Effector memory CD4-positive, alpha-beta T cell (primary cell): ENCODE measurements at places on chromosomes 2 and 18.
A peak's percentile ranks its signal among the peaks of the same experiment; 100 is the strongest.

DNA sequence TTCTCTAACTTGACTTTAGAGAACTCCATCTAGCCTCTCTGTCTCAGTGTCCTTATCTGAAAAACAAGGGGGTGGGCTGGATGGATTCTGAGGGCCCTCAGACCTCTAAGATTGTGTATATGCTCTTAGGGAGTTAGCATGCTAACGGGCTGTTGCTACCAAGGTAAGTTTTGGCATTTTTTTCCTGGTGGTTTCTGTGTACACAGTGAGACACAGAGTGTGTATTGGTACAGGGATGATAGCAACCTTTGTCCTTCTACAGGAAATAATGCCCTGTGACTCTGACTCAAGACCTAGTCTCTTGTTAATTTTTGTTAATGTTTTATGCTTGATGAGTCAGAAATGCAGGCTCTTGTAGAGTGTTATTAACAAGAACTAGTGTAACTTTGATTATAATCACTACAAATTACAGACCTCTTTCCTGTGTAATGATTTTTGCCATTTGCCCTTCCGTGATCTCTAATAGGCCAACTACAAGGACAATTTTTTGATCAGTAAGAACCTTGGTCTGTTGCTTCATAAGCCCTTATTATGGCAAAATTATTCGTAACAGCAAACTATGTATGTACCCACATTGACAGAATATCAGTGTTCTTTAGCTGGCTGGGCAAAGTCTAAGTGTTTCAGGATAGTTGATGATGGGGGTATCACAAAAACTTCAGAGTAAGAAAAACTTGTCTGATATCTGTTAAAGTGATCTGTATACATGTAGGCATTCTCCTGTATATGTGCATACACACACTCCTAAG, 89.7 kb downstream of the SPTBN1 start:
- no peak for DNase-seq

- no peak for DNase-seq
These were observed 1.1 kb upstream of the MBOAT2 start for GRCh38 chr2:9004338-9005204.

GRCh38 chr2:62471816-62472215, 34.2 kb downstream of the TMEM17 start:
- DNase-seq = no peak

GRCh38 chr2:37080266-37080665, 3.9 kb downstream of the HEATR5B start:
- no peak for DNase-seq

- DNase-seq = peak; percentile 42
These were observed 266.8 kb upstream of the CXCR4 start for GRCh38 chr2:136384531-136385303.

- no peak for DNase-seq
These were observed 78.7 kb upstream of the PNPT1 start for GRCh38 chr2:55772109-55772980.
